ENCODE measurements at places on chromosomes 3 and 15.

- no peak for DNase-seq
Observed at GRCh38 chr15:26096581-26096980, 233.5 kb upstream of the ATP10A start.

DNA sequence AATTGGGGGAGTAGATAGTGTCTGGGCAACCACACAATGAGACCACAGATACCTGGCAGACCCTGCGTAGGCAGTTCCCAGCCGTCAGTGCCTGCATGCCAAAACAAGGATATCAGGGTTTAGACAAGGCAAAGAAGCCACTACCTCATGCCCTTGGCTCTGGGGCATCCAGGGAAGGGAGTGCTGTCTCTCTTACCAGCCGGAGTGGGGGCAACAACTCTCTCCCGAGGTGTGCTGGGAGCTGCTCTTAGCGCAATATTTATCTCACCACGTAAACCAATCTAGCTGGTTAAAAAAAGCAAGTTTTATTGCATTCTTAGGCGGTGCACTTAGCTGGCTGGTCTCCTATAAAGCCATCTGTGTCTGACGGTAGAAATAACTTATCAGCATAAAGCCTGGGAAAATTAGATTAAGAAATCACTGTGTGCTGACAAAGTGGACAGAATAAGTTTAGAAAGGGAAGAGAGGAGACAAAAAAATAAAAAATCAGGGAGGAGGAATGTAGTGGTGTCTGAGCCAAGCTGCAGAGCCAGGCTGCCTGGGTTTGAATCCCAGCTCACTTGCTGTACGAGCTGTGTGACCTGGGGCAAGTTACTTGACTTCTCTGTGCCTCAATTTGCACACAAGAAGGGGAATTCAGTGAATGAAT, 273.2 kb downstream of the PDZRN3 start:
- no peak for DNase-seq

DNA sequence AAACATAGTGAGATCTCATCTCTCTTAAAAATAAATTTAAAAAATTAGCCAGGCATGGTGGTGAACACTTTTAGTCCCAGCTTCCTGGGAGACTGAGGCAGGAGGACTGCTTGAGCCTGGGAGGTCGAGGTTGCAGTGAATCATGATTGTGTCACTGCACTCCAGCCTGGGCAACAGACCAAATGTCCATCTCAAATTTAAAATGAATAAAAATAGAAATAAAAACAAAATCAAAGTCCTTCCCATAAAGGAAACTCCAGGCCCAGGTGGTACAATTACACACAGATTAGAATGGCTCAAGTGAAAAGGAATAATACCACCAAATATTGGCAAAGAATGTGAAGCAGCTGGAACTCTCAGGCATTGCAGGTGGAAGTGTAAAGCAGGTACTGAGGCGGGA, 19.3 kb upstream of the ATP10A start:
- no peak for DNase-seq

GRCh38 chr3:85533586-85533985, 574.8 kb downstream of the CADM2 start:
- DNase-seq = no peak

- DNase-seq = no peak
Observed at GRCh38 chr3:101253396-101253795, 67.0 kb downstream of the IMPG2 start.

GRCh38 chr3:186959029-186959624, 28.8 kb downstream of the ST6GAL1 start:
- DNase-seq = no peak

- DNase-seq = no peak
Observed at GRCh38 chr15:63905558-63906265, 72.0 kb upstream of the HERC1 start.

DNA sequence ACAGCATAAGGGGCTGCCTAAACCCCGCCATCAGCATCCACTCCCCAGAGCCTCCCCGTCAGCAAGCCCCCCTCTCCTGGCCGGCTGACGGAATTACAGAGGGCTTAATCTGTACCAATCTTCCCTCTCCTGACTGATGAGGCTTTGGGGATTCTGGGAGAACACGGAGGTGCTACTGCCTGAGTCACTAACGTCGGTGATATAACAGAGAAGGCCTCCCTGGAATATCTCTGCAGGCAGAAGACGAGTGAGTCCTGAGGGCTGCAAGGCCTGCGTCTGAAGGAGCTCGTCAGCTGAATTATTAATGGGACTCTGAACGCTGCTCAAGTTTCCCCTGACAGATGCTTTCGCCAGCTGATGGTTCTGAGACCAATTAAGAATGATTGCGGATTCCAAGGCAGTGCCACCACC, 147.7 kb downstream of the XXYLT1 start:
- DNase-seq = no peak

GRCh38 chr3:43810797-43811196, 120.1 kb downstream of the ABHD5 start:
- no peak for DNase-seq

- DNase-seq = no peak
Observed at GRCh38 chr3:153330901-153331300, 168.9 kb downstream of the RAP2B start.

- no peak for DNase-seq
Observed at GRCh38 chr3:164267053-164267452, 811.2 kb downstream of the SI start.

GRCh38 chr15:40323953-40324937, 753 bp downstream of the INAFM2 start:
- DNase-seq = no peak

- no peak for DNase-seq
Observed at GRCh38 chr3:31670136-31670535, 137.4 kb downstream of the STT3B start.

GRCh38 chr3:195221015-195221853, 49.7 kb downstream of the XXYLT1 start:
- DNase-seq = no peak

DNA sequence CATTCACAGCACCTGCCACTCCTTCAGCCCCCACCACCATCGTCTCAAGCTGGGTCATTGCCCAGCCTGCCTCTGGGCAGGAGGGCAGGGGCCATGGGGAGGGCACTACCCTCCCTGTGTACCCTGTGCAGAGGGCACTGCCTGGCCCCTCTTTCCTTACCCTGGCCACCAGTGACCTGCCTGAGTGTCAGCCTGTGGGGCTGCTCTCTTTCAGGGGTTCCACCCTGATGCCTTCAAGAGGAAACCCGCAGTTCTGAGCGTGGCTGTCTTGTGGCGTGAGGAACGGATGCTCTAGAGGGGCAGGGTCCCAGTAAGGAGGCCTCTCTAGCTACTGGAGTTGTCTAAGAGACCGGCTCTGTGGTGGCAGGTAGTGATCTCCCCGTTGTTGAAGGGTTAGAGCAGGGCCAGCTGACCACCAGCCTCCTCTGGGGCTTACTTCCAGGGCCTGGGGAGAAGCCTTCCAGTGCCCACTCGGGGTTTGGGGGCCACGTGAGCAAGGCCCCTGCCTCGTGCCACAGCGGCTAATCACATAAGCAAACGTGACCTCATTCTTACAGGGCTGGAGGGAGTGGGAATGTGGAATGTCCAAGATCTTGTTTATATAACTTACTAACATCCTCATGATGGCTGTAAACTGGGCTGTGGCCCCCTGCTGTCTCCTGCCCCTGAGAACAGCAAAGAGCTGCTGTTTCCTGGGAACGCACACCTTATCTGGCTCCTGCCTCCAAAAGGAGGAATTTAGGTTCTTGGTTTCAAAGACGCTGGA, 31.4 kb upstream of the SEC13 start:
- no peak for DNase-seq

- DNase-seq = peak; percentile 15
Observed at GRCh38 chr3:16828815-16829214, 55.9 kb upstream of the PLCL2 start.

GRCh38 chr15:52856286-52856685, 66.2 kb upstream of the ONECUT1 start:
- no peak for DNase-seq

DNA sequence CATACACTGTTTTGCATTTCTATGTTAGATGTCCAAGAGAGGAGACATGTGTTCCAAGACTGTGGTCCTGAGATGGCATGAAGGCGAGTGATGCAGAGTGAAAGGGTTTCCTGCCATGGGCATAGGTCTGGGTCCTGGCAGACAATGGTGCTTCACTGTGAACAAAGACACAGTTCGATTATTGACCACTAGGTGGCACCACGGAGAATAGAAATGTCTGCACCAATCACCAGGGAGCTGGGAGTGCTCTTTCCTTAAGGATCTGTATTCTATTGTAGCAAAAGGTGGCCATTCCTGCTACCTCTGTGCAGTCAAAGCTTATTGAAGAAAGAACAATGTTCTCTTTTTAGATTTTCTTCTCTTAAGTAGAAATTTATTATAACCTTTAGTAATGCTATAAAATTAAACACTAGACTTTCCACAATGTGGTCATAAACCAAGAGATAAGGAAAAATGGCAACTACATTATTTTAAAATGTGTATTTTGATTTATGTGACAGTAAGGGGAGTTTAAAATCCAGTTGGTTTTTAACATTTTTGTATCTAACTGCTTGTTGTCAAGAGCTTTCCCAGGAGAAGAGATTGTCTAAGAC, 88.7 kb downstream of the GABRG3 start:
- DNase-seq = peak; percentile 19

DNA sequence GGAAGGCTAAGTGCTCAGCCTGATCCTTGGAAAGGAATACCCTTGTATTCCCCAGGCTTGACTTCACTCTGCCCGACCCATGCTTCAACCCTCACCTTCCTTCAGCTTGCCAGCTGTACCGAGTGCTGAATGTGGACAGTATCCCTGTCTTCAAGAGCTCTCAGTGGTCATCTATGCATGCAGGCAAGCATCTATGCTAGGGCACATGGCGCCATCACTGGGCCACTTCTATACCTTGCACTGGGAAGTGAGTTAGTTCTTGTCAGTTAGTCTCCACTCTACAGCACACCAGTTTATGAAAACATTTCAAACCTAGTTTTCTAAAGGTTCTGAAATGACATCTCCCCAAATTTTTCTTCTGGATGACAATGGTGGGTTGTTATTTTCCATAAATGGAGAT, 82.0 kb upstream of the MYRIP start:
- DNase-seq = no peak

DNA sequence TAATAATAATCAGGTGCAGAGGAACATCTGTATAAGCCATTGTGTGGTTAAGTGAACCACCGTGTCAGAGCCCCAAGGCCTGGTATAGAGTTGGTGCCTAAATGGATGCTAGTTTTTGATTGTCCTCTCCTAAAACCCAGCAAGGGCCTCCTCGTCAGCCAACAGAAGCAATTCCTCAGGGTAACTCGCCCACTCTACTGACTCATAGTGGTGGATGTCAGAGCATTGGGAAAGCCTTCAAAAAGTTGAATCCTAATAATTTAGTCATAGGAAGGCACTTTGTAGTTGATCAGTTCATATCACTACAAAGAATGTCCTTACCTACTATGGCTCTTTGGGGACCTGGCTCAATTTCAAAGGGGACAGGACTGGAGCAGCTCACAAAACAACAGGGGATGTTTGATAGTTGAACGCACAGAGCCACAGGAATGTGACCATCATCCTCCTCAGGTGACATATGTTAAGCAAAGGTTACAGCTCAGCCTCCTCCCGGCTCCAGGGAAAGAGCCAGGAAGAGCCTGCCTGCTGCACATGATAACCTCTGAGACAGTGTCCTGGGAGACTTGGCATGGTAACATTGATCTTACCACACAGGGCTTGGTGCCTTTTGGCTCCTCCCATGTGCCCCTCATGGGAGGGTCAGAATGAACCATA, 338.7 kb downstream of the CLSTN2 start:
- DNase-seq = no peak

DNA sequence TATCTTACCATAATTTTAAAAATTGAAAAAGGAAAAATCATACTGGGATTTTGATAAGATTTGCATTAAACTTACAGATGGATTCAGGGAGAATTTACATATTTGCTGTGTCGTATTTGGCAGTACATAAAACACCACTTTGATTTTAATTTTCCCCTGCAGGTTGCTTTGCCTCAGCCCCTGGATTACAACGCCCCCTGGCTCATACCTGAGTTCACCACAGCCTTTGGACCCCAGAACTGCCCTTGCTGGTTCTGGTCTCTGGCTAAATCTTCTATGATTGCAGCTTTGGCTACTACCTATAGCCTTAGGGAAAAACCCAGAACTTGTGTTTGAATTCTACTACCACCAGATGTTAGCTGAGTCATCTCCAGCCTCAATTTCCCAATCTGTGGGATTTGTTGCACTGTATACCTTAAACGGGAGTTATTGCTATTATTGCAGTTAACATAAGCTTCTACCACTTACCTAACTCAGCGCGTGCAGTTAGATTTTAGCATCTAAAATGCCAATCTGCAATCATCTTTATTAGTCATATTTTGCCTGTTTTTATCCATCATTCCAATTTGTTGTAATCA, 315.7 kb upstream of the GADL1 start:
- DNase-seq = no peak

- DNase-seq = no peak
Observed at GRCh38 chr3:65767551-65767950, 271.2 kb downstream of the MAGI1 start.

DNA sequence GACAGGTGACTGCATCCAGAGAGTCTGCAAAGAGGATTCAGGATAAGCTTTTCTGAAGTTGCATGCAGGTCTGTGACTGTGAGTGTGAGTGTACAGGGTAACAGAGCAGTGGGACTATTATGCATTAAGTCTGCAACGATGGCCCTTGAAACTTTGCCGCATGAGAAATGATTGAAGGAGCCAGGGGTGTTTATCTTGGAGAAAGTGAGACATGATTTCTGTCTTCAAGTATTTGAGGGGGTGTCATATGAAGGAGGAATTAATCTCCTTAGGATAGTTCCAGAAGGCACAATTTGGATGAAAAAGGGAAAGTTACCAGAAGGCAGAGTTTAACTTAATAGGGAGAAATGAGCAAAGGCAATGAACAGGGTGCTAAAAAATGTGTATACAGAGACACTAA, 119.6 kb downstream of the ARNT2 start:
- no peak for DNase-seq

GRCh38 chr3:117927825-117928224, 1106.8 kb downstream of the IGSF11 start:
- no peak for DNase-seq

GRCh38 chr3:128683957-128684356, 33.3 kb upstream of the RPN1 start:
- DNase-seq = no peak

- no peak for DNase-seq
Observed at GRCh38 chr15:85997618-85998017, 82.1 kb upstream of the AGBL1 start.

DNA sequence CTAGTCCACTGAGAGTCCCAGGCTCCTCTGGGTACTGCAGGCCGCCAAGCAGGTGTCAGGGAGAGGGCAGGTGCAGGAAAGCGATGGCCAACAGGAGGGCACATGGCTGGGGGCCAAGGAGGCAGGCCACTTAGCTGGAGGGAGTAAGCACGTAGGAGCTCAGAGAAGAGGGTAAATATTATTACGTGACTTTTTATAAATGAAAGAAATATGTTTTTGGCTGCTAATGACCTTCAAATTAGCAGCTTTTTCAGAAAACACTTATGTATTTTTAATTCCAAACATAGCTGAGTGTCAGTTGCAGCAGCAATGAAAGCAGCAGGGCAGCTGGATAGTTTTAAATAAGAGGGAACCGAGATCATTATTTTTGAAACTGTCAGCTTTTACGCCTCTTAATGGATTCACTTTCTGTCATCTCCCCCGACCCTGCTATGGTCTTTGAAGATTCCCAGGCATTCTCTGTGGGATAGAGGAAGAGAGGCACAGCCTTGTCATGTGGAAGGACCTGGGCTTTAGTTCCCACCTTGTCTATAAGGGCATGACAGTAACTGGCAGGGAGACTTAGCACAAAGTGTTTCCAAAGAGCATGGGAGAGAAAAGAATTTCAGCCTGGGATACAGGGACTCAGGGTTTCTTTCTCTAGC, 477.1 kb downstream of the EPHB1 start:
- no peak for DNase-seq

Measured in HFF-Myc (cell line).